ENCODE measurements at places on chromosomes 6 and 20.

DNA sequence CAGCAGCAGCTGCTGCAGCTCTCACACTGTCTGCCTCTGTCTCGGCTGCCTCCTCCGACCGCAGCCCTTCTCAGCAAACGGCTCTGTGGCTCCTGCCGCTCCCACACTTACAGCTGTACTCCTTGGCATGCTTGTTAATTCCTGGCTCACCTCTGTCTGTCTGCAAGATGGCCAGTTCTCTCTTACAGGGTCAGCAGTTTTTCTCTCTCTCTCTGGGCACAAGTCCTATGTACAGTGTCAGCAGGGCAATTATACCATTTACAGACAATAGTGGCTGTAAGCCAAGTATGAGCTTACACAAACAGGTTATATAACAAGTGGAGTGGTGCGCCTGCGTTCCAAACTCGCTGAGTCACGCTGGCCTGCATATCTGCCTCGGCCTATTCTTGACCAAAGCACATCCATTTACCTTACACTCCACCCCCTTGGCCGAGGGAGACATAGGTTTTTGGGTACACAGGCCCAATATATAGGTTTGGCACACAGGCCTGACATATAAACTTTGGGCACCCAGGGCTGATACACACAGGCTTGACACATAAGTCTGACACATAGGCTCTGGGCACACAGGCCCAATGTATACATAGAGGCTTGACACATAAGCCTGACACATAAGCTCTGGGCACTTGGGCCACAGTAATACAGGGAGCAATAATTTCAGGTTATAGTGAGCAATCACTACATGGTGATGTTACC, 4.4 kb downstream of the ZKSCAN3 start:
- DNase-seq: no peak

DNA sequence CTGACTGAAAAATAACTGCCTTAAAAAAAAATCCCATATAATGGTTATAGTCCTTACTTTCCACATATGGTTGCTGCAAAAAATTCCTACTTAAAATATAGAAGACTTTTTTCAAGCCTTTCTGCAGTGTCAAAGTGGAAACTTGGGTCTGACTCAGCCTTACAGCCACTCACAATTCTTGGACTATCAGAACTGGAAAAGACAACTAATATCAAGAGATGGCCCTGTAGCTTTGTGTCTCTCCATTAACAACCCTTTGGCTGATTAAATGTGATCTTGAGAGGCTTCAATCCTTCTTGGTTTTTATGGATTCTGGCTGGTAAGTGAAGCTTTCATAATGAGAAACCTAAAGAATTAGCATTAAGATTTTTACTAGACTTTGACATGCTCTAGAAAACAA, 307.8 kb downstream of the RNGTT start:
- no peak for DNase-seq

GRCh38 chr20:18904192-18904591, 90.6 kb downstream of the SCP2D1 start:
- DNase-seq: no peak

GRCh38 chr20:19176470-19177052, 35.9 kb upstream of the SLC24A3 start:
- DNase-seq: no peak

DNA sequence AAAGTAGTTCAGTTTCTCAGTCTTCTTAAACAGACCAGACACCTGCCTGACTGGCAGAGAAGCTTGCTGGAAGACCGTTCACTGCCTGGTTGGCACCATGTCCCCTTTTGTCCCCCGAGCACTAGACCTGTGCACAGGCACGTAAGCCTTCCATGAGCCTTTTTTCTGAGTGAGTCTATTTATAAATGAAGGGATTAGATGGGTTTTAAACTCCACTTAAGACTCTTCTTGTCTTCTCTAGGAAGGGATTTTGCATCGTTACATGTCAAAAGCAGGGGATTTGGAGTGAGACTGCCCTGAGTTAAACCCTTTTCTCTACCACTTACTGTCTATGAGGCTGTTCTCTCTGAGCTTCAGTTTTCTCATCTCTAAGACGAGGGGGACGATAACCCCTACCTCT, 37.6 kb downstream of the STK35 start:
- DNase-seq: no peak

DNA sequence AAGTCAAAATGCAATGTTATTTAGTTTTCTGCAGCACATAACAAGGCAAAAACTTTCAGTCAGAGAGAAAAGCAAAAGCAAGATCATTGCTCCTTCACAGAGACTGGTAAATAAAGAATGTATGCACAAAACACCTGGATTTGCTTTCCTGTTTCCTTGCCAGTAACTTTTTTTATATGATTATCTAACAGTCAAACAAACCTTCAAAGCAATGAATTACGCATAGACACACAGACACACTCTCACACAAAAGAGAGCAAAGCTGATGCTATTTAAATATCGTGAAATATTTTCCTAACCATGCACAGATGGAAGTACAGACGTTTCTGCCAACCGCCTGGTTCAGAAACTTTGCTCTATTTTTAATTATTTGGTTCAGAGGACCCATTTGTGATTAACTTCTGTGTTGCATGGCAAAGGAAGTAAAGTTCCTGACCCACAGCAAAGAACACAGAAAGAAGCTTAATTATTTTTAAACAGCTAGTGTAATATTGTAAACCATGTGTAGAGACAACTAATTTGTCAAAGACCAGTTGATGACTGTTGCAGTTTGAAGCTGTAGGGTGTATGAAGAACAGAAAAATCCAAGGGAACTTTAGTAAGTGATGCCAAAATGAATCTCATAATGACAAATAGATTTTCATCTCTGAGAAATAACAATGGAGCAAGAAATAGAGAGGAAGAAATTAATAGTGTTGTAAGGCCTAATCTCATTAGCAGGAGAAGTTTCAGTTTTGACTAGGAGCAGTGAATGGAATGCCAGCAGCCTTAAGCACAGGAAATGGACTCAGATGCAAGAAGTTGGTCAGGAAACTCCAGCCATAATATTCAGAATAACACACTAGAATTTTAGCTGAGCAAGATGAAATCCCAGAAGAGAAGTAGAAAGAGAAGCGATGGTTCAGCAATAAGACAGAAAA, 24.1 kb downstream of the ATXN1 start:
- peak; percentile 66 for DNase-seq

GRCh38 chr6:99347804-99348203, 1.7 kb downstream of the FAXC start:
- DNase-seq: no peak

GRCh38 chr6:147016440-147016839, 187.8 kb upstream of the STXBP5 start:
- no peak for DNase-seq

DNA sequence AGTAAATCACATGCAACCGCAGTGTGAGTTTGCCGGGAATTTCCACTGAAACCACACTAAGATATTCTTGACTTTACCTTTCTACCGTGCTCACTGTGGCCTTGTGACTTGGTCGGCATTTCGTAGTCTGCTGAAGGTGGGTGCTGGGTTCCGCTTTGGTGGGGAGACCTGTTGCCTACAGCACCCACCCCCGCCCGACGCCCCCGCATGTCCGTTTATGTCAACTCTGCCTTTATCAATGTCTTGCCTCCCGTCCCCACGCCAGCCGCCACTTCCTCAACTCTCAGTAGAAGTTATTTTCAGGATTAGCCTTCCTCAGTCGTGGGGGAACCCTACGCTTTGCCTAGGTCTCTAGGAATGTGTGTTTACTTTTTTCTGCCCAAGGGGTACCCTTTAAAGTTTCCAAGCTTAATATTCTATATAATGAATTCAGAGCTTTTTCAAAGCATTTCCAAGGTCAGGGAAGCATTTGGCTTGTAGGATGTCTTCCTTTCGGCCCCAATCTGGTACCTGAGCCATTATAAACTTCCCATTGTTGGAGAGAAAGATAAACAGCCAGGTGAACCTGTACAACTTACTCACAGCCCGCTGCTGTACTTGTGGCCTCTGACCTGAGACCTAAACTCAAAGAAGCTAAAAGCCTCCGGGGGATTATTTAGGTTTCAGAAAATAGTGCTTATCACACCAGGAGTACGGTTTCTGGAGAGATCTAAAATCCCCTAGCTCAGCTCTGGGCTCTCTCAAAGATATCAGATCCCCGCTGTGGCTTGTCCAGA, 54.2 kb downstream of the TBC1D7 start:
- DNase-seq: no peak

DNA sequence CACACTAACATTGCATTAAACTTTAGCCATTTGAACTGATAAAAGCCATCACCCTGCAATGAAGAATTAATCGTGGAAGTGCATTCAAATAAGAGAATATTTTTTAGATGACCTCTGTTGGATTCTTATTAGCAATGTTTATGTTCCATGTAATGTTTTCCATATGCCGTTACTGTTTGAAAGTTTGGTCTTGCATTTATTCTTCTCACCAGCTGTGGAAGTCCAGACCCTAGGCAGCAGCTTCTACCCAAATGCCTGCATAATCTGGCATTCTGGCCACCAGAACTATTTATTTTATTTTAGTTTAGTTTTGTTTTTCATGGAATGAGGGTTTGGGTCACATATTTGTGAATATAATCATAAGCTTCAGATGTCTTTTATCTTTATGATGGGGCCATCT, 140.4 kb downstream of the SAMD5 start:
- DNase-seq: peak; percentile 62

GRCh38 chr6:134768931-134769330, 181.0 kb downstream of the ALDH8A1 start:
- no peak for DNase-seq

DNA sequence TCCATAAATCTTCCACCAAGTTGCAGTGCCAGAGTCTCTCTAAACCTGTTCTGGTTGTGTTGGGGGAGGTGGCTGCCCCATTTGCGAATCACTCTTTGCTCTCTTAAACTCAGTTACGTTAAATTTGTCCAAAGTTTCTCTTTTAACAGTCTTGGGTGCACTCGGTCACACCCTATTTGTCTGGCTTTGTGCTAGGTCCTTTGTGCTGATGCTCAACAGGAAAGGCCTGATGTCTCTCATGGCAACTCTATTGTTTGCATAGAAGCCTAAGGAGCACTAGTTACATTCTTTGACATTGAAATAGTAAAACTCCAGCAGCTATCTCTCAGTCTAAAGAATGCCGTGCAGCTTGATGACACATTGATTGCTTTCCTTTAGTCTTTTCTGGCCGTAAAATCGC, 105.1 kb downstream of the TRMT11 start:
- DNase-seq: no peak

DNA sequence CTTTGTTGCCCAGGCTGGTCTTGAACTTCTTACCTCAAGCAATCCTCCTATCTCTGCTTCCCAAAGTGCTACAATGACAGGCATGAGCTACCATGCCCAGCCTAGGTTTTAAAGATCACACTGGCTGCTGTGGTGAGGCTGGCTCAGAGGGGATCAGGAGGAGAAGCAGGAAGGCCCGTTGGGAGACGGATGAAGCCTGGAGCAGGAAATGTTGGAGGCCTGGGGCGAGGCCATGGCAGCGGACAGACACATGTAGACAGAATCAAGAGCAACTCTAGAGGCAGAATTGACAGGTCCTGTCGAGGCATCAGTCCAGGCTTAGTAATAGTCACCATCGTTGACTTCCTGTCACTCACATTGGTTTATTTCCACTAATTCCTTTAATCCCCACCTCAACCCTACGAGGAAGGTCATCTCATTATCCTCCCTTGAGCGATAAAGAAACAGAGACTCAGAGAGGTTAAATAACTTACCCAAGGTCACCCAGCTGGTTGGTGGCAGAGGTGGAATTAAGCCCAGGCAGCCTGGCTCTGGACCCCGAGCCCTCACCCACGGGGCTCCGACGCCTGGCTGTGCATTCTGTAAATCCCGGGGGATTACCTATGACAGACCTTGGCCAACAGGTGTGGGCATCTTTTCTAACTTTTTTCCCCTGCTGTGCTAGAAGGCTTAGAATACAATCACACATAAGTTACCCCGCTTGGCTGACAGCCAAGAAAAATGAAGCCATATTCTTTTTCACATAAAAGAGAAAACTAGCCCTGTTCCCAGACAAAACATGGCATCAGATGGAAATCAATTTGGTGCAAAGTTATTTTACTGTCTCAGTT, 113.4 kb downstream of the EYA2 start:
- no peak for DNase-seq

- peak; percentile 95 for DNase-seq
Observed at GRCh38 chr20:11716239-11716944, 201.3 kb upstream of the BTBD3 start.

DNA sequence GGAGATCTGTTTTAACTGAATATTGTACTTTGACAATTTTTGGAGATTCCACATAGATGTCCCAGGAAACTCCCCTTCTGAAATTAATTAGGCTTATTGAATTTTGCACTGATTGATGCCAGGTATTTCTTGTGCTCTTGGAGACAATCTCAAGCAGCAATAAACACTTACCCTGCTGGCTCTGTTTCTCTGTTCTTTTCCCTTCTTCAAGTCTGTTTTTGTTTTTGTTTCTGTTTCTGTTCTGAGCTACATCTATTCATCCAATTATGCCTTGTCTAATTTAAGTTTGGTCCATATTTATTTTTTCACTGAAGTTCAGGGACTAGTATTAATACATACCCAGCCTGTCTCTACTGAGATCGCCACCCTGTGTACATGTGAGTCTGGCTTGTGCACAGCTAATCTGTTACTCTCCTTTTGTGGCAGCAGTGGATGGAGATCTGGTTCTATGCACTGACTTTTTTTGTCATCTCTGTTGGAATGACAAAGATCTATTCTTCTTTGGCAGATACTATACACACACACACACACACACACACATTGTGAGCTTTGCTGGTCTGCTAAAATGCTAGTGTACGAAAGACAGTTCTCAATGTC, 51.9 kb downstream of the IL22RA2 start:
- DNase-seq: no peak

DNA sequence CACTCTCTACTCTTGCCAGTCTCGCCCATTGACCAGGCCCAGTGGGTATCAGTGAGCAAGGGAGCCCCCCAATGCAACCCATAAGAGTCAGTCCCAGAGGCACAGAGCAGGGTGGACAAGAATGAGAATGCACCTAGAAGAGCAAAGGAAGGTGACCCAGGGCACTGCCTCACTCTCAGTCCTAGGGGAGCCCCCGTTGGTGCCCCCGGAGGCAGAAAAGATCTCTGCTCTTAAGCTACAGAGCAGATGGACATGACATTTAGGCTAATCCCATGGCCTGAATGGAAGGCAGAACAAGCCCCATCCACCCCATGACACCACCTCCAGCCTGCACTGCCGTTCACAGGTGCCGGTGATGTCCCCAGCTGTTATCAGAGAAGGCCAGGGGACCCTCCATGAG, 50.7 kb upstream of the PLEKHG1 start:
- DNase-seq: no peak

- no peak for DNase-seq
Observed at GRCh38 chr20:8943631-8944030, 125.3 kb upstream of the PLCB4 start.

- DNase-seq: peak; percentile 35
Observed at GRCh38 chr6:14031516-14031915, 86.1 kb upstream of the CD83 start.

DNA sequence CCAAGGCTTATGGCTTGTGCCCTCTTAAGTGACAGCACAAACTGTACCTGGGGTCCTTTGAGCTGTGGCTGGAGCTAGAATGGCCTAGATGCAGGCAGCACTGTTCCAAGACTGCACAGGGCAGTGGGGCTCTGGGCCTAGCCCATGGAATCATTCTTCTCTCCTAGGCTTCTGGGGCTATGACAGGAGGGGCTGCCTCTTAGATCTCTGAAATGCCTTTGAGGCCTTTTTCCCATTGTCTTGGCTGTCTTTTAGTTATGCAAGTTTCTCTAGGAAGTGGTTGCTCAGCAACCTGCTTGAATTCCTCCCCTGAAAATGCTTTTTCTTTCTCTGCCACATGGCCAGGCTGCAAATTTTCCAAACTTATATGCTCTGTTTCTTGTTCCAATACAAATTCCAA, 183.4 kb downstream of the WDR27 start:
- no peak for DNase-seq
